ENCODE measurements at places on chromosomes 2 and 18. TPM values are rescaled to one million over a fixed set of nuclear protein-coding genes. Genes with fewer than 3 reads are reported as not detected.

DNA sequence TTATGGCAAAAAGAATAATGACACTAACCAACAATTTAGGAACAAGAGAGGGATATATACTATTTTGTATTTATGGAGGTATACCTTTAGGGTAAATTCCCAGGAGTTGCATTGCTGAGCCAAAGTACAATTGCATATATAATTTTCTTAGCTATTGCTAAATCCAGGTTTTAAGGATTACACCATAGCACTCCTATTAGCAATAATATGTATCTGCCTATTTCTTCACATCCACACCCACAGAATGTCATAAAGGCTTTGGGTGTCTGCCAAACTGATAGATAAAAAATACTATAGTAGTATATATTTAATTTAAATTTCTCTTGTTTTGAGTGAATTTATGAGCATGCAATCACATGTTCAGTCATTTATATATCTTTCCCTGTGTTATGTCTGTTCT, 11.5 kb upstream of the SERPINB13 start:
- no peak for DNase-seq

DNA sequence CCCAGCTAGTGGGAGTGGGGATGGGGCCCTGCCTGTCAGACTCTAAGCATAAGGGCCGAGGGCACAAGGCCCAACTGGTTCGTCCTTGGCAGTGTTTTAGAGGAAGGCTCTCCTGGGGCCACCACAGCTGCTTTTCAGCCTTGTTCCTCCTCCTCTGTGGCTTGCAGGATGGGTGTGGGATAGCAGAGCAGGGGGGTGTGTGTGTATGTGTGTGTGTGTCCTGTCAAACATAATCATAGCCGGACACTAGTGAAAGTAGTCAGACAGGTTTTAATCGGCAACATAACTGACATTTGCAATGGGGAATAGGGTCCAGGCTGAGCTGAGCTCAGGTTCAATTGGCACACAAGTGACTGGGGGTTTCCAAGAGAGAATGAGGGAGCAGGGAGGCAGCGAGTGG, 114.2 kb downstream of the SEPTIN10 start:
- no peak for DNase-seq

DNA sequence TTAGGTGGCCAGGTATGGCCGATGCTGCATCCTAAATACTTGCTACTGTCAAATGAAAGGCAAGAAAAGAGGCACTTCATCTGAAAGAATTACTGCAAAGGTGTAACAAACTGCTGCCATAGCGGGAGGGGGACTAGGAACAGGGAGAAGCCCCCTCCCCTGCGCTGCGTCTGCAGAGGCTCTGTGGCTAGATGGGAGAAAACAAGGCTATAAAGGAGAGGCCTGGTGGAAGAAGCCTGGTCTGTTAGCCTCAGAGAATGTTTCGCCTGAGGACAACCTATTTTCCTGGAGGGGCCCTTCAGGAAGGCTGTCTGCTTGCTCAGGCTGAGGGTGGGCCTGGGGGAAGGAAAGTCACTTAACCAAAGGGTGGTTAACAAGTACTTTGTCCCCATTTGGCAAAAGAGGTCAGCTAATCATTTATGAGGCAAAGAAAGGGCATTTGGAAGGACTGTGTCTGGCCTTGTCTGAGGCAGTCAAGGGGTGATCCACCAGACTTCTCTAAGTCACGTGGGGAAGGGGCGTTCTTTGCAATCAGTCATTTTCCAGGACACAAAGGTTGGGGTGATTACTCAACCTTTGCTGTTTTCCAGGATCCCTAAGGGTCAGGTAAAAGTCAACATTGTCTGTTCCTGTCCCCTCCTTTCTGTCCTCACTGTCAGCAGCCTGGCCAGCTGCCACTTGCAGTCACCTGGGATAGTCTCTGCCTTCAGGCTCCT, 103.0 kb upstream of the TMEM200C start:
- DNase-seq, result no peak

- DNase-seq, result no peak
These were observed 153.8 kb downstream of the PIEZO2 start for GRCh38 chr18:10995550-10995949.

DNA sequence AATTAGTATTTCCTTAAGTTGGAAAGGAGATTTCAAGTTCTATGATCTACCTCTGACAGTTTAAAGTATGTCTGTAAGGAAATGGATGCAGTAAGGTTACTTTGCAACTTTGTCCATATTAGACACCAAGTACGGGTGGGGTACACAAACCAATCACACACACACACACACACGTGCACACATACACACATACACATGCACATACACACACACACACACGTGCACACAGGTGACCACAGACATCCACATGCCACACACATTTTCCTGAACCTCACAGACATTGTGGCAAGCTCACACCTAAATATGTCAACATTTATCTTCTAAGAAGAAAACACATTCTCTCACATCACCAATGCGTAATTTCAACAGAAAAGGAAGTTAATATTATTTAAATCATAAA, 165.9 kb downstream of the MYT1L start:
- DNase-seq, result no peak

- no peak for DNase-seq
These were observed 533.7 kb downstream of the TDRD15 start for GRCh38 chr2:21657445-21657844.

- DNase-seq, result no peak
These were observed 380.3 kb upstream of the SPHKAP start for GRCh38 chr2:228561816-228562215.

DNA sequence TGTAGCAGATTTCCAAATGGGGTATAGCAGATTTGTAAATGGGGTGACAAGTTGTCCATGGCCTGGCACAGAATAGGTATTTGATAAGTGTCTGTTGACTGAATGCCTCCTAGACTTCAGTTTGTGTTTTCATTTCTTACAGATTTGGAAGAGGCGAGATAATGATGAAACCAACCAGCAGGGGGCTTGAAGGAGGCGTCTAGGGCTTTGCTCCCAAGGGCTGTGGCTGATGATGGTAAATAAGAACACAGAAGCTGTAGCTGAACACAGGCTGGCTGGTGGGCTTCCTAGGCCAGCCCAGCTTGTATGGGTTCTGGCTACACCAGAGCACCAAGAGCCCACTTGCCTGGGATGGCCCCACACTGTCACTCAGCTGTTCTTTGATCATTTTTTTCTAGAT, 19.4 kb downstream of the SFTPB start:
- no peak for DNase-seq

DNA sequence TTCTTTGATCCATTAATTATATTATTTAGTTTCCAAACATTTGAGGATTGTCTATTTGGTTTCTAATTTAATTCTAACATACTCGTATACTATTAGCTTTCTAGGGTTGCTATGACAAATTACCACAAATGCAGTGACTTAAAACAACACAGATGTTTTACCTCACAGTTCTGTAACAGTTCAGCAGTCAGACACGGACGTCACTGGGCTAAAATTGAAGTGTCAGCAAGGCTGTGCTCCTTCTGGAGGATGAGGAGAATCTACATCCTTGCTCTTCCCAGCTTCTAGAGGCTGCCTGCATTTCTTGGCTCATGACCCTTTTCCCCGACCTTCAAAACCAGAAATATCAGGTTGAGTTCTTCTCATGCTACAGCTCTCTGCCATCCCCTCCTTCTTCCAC, 117.6 kb downstream of the TFCP2L1 start:
- DNase-seq, result no peak

DNA sequence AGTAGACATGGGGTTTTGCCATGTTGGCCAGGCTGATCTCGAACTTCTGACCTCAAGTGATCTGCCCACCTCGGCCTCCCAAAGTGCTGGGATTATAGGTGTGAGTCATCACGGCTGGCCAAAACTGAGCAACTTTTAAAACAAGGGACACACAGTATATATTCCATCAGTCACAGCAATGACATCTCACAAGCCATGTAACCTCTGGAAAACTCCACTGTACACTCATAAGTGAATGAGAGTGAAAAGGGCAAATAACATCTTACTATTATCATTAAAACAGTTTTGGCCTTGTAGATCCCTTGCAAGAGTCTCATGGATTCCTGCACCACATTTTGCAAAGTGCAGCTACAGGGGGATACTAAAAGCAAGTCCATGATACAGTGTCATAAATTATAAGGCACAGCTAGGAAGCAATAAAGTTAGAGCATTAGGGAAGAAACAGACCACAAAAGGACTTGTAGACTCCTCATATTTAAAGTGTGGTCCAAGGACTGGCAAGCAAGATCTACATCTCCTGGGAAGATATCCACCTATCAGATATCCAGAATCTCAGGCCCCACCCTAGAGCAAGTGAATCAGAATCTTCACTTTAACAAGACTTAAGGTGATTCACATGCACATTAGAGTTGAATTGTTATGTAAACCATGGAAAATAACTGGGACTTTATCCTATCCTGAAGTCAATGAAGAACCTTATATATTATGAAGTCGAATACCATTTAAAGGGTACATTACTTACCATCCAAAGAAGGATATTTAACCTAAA, 5.7 kb downstream of the SMC6 start:
- DNase-seq, result no peak

GRCh38 chr2:133734716-133735495, 166.6 kb upstream of the NCKAP5 start:
- no peak for DNase-seq

DNA sequence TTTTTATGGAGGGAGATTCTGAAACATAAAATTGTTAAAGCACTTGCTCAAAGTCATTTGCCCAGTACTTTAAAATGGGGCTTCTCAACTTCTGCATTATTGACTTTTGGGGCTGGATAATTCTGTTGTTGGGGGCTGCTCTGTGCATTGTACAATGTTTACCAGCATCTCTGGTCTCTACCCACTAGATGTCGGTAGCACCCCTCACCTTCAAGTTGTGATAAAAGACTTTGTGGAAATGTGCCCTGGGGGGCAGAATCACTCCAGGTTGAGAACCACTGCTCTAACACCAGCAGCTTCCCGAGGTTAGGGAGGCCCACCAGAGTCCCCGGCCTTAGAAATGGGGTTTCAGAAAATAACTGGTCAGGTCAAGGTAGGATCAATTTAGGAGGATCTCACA, 26.8 kb upstream of the CUL3 start:
- DNase-seq, result no peak

Gene ARHGAP15
- total RNA-seq, result 277 TPM

Gene CNDP1
- 0.23 TPM for total RNA-seq

DNA sequence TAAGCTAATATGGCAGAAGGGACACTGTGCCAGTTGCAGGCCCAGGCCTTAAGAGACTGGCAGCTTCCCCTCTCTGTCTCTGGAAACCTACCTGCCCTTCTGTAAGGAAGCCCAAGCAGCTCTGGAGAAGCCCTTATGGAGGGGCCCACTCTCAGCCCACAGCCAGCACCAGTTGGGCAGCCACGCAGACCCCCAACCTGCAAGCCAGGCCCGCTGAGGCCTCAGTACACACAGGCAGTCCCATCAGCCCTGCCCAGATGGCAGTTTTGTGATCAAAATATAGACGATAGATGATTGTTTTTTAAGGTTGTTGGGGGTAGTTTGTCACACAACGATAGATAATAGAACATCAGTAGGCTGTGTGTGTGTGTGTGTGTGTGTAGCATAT, 36.8 kb upstream of the ALPP start:
- DNase-seq, result peak; percentile 3

Gene IFIH1
- 56.0 TPM for total RNA-seq

DNA sequence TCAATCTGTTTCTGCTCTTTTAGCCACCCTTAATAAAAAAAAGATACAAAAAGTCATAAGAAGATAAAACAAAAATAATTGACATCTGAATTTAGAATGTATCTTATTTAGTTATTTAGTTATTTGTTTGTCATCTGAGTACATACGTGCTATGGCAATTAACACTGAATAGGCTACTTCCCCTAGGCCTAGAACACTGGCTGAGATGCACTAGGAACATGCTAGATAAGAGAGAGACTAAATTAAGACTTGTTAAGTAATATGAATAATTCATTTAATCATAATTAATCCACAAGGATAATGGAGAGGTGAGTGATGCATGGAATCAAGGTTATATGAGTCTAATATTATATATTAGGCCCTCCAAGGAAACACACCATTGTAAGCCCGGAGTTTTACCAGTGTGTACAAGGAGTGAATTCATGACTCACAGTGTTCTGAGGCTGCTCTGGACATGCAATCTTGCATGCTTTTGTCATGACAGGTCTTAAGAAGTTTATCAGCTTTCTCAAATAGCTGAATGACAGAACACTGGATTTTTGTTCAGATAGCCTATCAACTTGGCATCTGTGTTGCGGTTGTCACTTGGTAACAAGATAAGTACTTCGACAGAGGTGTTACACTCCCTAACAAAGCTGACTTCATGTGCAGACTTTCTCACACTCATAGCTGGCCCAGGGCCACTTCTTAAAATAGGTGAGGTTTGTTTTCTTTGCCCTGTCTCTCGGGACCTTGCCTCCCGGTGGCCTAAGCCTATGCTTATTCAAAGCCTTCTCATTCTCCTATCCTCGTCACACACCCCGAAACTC, 5.0 kb upstream of the SERPINB2 start:
- no peak for DNase-seq

GRCh38 chr2:63034526-63034925, 16.1 kb upstream of the OTX1 start:
- no peak for DNase-seq

GRCh38 chr2:168744844-168745243, 57.6 kb upstream of the NOSTRIN start:
- DNase-seq, result no peak

- no peak for DNase-seq
These were observed 64.6 kb downstream of the NAB1 start for GRCh38 chr2:190713471-190713870.

- no peak for DNase-seq
These were observed 172.8 kb upstream of the HAAO start for GRCh38 chr2:42965196-42965595.

Gene DTNA
- not detected for total RNA-seq

DNA sequence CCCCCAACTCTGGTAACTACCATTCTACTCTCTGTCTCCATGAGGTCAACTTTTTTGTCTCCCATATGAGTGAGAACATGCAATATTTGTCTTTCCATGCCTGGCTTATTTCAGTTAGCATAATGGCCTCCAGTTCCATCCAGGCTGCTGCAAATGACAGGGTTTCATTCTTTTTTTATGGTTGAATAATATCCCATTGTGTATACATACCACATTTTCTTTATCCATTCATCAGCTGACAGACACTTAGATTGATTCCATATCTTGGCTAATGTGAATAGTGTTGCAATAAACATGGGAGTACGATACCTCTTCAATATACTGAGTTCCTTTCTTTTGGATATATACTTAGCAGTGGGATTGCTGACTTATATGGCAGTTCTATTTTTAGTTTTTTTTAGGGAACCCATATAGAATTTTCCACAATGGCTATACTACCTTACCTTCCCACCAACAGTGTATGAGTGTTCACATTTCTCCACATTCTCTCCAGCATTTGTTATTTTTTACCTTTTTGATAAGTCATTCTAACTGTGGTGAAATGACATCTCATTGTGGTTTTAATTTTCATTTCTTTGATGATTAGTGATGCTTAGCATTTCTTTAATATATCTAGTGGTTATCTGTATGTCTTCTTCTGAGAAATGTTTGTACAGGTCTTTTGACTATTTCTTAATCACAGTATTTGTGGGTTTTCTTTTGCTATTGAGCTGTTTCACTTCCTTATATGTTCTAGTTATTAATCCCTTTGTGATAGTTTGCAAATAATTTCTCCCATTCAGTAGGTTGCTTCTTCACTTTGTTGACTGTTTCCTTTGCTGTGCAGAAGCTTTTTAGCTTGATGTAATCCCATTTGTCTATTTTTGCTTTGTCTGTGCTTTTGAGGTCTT, 112.2 kb downstream of the SRBD1 start:
- DNase-seq, result no peak

- no peak for DNase-seq
These were observed 200.5 kb downstream of the EXOC6B start for GRCh38 chr2:72625366-72625765.

Data from T-helper 17 cell (primary cell).